Fibroblast of skin of right quadriceps (primary cell): ENCODE measurements at places on chromosomes 6 and 20.

DNA sequence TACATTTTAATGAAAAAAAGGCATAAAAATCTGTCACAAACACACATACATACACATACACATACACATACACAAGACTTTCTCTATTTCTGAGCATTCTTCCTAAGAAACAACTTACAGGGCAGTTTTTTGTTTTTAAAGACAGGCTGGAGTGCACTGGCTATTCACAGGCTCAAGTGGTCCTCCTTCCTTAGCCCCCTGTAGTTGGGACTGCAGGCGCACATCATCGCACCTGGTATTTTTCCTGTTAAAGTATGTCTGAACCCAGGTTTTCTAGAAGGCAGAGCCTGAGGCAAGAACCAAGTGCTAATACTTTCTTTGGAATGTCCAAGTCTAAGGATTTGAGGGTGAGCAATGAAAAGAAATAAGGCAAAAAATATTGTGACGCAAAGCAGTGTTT is 41.3 kb upstream of the ELOVL5 start:
- DNase-seq: no peak

DNA sequence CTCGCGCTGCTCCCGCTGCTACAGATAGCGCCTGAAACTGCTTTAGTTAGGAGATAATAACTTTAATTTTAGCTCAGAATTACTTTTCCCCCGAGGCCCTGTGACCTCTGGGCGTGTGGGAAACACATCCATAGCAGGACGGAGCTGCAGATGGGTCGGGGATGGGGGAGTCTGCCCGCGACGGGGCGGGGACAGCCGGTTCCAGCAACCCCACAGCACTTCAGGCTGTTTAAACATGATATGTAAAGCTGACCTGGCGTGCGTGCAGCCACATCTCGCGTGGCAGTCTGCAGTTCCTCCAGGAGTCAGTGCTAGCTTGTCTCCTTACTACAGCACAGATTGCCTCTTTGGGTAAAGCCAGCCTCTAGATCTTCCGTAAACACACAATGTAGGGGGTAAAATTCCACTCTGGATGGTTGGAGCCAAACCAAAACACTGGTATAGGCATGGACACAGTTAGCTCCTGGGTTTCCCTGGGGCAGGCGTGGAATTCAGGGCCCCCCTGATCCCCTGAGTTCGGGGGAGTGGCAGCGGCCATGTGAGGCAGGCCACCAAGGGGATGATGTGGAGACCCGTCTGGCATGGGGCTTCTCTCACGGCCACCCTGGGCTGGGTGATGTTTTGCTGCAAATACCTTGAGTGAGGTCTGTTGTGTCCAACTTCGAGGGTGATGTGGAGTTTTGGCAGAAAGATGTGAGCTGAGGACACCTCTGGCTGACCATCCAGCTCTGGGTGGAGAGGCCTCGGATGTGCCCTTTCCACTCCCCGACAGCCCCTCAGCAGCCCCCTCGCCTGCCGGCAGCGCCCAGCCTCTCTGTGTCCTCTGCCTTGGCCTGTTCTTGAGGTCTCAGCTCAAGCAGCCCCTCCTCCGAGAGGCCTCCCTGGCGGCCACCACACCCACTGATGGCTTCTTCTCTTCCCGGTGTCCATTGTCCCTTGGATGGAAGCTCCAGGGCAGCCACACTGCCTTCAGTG is 214.5 kb downstream of the TAF4 start:
- no peak for DNase-seq

GRCh38 chr6:33698494-33698893 is 13.0 kb downstream of the UQCC2 start:
- DNase-seq: no peak

- DNase-seq: no peak
Measured at GRCh38 chr20:16661756-16662155, 68.1 kb upstream of the SNRPB2 start.

DNA sequence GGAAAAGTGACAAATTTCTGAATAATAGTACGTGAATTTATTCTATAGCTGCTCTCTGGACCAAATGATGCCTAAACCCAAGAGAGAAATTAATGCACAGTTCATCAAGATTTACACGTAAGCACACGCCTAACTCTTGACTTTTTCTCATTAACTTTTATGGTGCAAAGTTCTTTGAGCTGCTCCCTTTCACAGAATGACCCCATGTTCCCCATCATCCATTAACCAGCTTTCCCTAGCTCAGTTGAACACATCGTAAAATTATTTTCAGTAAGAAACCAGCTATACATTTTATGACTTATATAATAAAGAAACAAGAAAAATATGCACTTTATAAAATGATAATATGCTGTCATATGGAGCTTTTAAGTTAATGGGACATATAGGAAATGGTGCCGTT is 54.3 kb downstream of the ID4 start:
- no peak for DNase-seq

DNA sequence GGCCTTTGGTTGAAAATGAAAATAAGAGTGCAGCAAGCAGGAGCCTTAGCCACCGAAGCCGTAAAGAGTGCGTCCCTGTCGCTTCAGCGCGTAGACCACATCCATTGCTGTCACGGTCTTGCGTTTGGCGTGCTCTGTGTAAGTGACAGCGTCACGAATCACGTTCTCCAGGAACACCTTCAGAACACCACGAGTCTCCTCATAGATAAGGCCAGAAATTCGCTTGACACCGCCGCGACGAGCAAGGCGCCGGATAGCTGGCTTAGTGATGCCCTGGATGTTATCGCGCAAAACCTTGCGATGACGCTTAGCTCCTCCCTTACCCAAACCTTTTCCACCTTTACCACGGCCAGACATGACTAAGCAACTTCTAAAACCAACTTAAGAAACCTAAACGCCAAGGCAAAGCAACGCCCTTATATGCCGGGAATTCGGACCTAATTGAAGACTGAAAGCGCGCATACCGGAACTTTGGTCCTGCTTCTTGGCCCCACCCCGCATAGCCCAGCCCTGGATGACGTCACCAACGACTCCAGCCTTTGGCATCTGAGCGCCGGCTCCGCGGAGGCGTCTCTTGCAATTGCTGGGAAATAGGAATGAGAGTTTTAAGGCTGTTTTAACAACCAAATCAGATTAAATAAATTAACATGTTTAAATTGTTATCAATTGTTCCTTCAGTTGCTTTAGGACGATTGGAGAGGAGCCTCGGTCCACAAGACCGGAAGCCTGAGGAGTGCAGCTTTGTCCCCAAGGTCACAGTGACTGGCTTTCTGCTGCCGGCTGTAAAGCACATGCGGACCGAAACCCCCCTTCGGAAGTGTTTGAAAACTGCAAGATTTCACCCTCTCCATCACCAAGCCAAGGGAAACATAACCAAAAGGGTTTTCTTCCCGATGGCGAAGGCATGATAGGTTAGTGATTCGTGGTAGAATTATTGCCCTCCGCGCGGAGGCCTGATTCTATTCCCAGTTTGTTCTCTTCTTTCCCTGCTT is 79.6 kb upstream of the BTN3A2 start:
- DNase-seq: peak; percentile 100
